ENCODE measurements at places on chromosomes 16 and 17.

GRCh38 chr16:50072730-50073129 lies 7.0 kb downstream of the HEATR3 start:
- H3K27ac ChIP-seq, result no peak overlapping the region
- peaks cover 10% of the 10 kb centered on the region for H3K4me1 ChIP-seq
- no peak for DNase-seq
- H3K27me3 ChIP-seq, result no peaks in the 10 kb centered on the region

GRCh38 chr17:44444735-44445105 lies 55.3 kb upstream of the ITGA2B start:
- no peak overlapping the region for H3K4me3 ChIP-seq
- no peaks in the 10 kb centered on the region for H3K27me3 ChIP-seq
- no peaks in the 10 kb centered on the region for H3K36me3 ChIP-seq

- H3K27me3 ChIP-seq, result no peaks in the 10 kb centered on the region
- DNase-seq, result no peak
- H3K4me3 ChIP-seq, result no peak overlapping the region
- peaks cover 4% of the 10 kb centered on the region for H3K4me1 ChIP-seq
Observed at GRCh38 chr16:49684696-49685095, 171.2 kb downstream of the ZNF423 start.

DNA sequence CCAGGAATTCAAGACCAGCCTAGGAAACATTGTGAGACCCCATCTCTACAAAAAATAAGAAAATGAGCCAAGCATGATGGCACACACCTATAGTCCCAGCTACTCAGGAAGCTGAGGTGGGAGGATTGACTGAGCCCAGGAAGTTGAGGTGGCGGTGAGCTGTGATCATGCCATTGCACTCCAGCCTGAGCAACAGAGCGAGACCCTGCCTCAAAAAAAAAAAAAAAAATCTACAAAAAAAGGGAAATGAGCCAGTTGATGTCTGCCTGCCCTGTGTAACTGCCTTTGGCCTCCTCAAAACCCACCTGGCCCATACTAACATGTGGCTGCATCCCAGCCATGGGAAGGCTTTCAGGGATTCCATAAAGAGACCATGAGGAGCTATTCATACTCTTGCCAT lies 4.5 kb downstream of the RANBP10 start:
- H3K4me3 ChIP-seq, result no peak overlapping the region
- H3K36me3 ChIP-seq, result peaks cover 17% of the 10 kb centered on the region
- H3K27me3 ChIP-seq, result no peaks in the 10 kb centered on the region
- DNase-seq, result no peak

DNA sequence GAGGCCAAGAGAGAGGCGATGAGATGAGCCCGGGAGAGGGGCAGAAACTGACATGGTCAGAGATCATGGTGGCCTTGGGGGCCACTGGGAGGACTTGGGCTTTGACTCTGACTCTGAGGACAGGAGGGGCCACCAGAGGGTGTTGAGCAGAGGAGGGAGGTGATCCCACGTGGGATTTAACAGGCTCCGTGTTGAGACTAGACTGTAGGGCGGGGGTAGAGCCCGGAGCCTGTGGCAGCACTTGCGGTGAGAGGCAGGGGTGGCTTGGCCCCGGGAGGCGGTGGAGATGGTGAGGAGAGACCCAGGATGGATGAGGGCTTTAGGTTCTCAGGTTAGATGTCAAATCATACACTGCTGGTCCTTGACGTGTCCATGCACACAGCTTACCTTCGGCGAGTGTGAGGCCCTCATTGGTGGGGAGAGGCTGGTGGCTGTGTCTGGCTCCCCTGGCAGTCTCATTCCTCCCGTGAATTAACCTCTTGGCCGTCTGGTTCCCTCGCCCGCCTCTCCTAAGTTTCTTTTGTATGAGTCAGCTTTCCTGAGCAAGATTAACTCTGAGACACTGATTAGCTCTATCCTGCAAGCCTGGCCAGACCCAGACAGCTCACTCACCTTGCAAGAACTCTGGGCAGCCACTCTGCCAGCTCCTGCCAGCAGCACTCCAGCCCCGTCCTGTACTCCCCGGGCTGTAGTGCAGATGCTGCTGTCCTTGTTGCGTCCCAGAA lies 39.7 kb downstream of the VPS35L start:
- no peak overlapping the region for H3K4me3 ChIP-seq
- H3K27me3 ChIP-seq, result no peaks in the 10 kb centered on the region
- no peak for DNase-seq
- peaks cover 33% of the 10 kb centered on the region for H3K36me3 ChIP-seq

GRCh38 chr16:49527611-49528010 lies 154.0 kb downstream of the C16orf78 start:
- H3K4me1 ChIP-seq, result no peaks in the 10 kb centered on the region
- H3K36me3 ChIP-seq, result no peaks in the 10 kb centered on the region
- peak overlapping the region; percentile 22 for H3K27ac ChIP-seq
- H3K27me3 ChIP-seq, result no peaks in the 10 kb centered on the region

DNA sequence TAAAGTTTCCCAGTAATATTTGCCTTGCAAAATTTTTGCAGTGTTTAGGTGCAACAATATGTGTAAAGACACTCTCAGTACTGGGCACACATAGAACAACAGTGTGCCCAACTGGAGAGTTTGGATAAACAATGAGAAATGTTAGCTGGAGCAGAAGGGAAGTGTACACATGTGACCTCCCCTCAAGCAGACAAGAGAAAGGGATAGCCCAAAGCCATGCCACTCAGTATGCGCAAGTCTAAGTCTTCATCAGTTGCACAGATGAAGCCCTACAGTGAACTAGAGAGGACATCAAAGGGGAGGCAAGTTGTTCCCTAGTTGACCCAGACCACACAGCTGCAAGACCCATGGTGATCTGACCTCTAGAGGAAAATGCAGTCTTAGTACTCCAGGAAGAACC lies 97.9 kb upstream of the CDH11 start:
- no peaks in the 10 kb centered on the region for H3K36me3 ChIP-seq
- no peak overlapping the region for H3K4me3 ChIP-seq

DNA sequence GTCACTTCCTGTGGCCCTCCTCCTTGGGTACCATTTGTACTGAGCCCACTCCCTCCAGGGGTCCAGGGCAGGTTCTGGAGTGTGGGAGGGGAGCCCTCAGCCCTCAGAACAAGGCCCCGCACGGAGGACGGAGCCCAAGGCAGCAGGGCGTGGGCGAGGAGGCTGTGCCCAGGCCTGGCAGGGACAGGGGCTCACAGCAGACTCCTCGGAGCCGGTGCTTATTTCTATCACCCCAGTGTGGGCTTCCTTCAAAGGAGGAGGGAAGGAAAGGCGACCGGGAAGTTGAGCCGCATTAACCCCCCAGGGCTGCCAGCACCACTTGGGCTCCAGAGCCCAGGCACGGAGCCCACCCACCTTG lies 54.0 kb downstream of the ABR start:
- H3K4me3 ChIP-seq, result no peak overlapping the region
- peaks cover 8% of the 10 kb centered on the region for H3K36me3 ChIP-seq
- H3K27me3 ChIP-seq, result no peaks in the 10 kb centered on the region
- no peaks in the 10 kb centered on the region for H3K4me1 ChIP-seq
- H3K27ac ChIP-seq, result no peak overlapping the region

DNA sequence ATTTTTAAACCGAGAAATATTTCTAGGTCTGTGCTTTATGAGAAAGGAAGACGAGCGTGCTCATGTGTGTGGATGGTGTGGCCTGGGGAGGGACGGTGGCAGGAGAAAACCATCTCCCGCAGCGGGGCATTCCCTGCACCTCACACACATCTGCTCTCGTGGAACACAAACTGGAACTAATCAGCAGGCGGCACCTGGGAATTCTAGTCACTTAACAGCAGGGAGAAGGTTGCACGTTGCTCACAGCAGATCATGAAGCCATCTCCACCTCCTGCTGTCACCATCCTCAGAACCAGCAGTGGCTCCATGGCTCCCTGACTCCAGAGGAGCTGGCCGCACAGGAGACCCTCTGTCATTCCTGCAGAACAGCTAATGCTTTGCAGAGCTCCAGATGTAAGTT lies 35.2 kb downstream of the ADCY9 start:
- no peaks in the 10 kb centered on the region for H3K27me3 ChIP-seq
- no peaks in the 10 kb centered on the region for H3K36me3 ChIP-seq
- no peak overlapping the region for H3K4me3 ChIP-seq
- no peak overlapping the region for H3K27ac ChIP-seq

GRCh38 chr17:77622647-77623046 lies 335.9 kb upstream of the TNRC6C start:
- no peaks in the 10 kb centered on the region for H3K27me3 ChIP-seq
- H3K27ac ChIP-seq, result no peak overlapping the region

DNA sequence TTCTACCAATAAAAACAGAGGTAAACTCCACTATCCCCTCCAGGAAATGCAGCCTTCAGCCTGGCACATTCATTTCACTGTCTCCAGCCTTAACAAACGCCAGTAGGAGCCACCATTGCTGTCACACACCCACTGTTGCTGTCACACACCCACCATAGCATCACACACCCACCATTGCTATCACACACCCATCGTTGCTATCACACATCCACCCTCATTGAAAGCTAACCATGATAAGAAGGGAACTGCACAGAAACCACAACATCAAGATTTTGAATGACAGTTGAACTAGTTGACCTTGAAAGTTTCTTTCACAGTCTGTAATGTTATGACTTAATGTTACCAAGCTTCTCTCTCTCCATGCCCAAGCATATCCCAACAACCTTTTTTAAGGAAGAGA lies 38.1 kb downstream of the SHCBP1 start:
- H3K27me3 ChIP-seq, result no peaks in the 10 kb centered on the region
- H3K4me1 ChIP-seq, result no peaks in the 10 kb centered on the region
- no peak overlapping the region for H3K4me3 ChIP-seq
- DNase-seq, result no peak

DNA sequence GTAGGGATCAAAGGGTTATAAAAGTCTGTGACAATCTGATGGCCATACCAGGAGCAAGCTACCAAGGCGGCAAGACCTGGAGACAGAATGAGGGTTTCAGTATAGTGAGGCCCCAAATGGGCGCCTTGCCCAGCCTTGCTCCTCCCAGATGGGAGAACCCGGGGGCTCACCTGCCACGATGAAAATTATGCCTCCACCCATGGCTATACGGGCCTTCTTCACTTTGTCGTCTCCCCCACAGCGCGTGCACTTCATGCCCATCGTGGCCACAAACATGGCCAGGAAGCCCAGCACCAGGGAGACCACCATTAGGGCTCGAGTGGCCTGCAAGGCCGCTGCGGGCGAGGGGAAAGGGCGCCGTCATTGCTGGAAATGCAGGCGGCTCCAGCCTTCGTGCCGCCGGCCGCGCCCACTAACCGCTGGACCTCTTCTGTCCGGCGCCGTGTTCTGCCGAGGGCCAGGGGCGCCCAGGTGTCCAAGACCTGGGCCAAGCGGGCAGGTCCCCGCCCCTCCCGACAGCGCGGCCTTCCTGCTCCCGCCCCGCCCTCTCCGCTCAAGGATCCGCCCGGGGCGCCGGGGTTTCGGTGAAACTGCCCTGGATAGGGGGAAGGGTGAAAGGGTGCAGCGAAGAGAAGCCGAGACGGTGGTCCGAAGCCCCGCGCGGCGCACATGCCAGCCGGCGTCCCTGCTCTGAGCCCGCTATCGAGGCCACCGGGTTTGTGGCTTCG lies 1.5 kb downstream of the CLDN7 start:
- peaks cover 33% of the 10 kb centered on the region for H3K36me3 ChIP-seq
- peaks cover 34% of the 10 kb centered on the region for H3K27me3 ChIP-seq
- no peak for DNase-seq
- H3K27ac ChIP-seq, result no peak overlapping the region
- H3K4me1 ChIP-seq, result no peaks in the 10 kb centered on the region

DNA sequence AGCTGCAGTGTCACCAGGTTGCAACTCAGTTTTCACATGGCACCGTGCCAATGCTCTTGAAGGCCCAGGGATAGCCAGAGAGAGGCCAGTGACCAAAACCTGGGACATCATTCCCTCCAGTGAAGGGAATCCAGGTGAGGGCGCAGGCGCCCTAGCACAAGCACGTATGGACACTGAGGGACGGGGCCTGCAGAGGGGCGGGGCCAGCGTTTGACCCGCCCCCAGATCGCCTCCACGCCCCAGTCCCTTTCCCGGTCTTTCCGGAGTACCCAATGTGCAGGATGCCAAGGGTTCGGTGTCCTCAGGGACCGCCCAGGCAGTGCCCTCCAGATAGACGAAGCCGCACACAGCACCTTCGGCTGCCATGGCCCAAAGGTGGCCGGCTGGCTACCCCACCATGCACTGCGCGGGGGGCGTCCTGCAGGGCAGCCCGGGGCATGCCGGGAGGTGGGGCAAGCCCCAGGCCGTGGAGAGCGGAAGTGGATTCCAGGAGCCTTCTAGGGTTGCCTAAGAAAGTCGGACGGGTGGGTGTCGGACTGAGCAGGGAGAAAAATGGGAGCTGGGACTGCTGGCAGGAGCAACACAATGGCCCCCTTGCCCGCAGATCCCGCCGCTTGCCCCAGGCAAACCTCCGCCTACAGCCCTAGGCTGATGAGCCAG lies 4.6 kb downstream of the SLC12A4 start:
- peak overlapping the region; percentile 99 for H3K27ac ChIP-seq
- no peaks in the 10 kb centered on the region for H3K27me3 ChIP-seq
- DNase-seq, result no peak
- H3K4me1 ChIP-seq, result peaks cover 90% of the 10 kb centered on the region
- H3K4me3 ChIP-seq, result no peak overlapping the region

GRCh38 chr16:57341441-57342303 lies 16.9 kb upstream of the CCL22 start:
- H3K4me3 ChIP-seq, result no peak overlapping the region
- H3K4me1 ChIP-seq, result peaks cover 3% of the 10 kb centered on the region
- H3K36me3 ChIP-seq, result no peaks in the 10 kb centered on the region
- H3K27ac ChIP-seq, result no peak overlapping the region
- DNase-seq, result no peak

DNA sequence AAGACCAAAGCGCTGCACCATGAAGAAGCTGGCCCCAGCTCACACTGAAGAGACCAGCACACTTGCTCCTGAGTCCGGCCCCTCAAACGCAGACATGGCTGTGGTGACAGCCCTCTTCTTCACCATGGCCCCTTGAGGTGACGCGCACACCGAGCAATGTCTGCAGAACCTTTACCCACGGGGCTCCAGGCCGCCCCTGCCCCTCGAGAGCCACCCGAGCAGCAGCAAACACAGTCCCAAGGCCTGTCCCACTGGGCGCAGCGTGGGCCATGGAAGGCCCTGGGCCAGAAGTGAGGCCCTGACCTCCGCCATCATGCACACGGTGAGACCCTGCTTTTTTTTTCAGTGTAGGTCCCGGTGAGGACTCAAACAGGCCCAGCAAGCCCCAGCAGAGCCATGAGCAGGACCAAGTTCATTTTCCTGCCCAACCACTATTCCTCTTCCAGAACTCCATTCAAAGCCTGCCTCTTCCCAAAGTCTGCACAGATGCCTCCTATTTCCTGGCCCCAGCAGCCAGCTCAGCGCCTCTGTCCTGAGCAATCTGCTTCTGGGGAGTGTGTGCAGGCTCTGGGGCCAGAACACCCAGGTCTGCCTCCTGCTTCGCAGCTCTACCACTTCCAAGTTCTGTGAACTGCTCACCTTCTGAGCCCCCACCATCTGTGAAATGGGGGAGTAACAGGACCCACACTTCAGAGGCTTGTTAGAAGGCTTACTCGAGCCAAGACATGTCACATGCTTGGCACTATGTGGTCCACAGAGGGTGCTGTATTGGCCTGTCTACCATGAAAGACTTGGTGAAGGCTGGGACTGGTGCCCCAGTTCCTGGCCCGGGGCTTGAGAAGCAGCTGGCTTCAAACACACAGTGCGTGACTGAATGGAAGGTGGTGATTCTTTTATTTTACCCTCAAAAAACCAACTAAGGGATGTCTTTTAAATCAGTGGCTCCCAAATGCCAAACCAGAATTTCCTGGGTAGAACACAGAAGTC lies 35.7 kb upstream of the GSG1L start:
- H3K4me1 ChIP-seq, result no peaks in the 10 kb centered on the region
- H3K27ac ChIP-seq, result no peak overlapping the region
- H3K27me3 ChIP-seq, result no peaks in the 10 kb centered on the region
- no peak overlapping the region for H3K4me3 ChIP-seq

Measured in right atrium auricular region (tissue), 2 donors.